ENCODE measurements at places on chromosomes 5 and 9.

GRCh38 chr5:126961702-126962101 lies 68.7 kb downstream of the MARCHF3 start:
- DNase-seq, result no peak

DNA sequence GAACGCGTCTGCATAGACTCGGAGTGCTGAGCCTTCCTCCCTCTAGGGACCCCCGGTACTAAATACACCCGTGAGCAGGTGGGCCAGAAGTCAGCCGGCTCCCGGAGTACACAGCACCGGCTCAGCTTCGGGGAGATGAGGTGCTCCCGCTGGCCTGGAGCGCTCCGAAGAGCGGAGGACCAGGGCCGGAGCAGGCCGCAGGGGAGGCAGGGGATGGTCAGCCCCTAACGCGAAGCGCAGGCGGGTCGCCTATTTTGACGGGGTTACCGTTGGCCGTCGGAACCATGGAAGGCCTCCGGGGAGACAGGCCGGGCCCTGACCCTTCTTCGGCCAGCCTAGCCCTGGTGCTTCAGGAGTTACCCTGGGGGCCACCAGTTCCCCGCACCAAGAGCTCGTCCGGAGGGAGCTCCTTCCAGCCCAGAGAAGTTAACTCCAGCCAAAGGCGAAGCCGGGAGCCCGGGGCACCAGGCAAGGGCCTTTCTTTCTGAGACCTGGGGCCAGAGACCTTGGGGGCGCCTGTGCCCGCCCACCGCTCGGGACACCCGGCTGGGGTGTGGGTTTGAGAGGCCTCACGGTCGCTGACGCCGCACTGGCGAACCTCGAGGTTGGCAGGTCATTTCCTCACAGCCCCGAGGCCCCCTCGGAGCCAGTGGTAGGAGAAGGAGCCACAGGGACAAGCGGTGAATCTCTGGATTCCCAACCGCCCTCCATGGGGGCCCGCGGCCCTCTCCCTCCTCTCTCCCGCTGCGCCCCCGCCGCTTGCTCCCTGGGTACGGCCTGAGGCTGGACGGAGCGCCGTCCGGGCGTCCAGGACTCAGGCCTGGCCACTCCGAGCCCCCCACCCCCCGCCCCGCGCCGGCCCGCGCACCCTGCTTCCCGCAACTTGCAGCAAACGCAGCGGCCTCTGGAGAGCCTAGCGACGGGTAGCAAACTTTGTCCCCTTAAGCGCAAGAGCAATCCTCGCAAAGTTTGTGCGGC lies 3.4 kb upstream of the IRX4 start:
- no peak for DNase-seq

DNA sequence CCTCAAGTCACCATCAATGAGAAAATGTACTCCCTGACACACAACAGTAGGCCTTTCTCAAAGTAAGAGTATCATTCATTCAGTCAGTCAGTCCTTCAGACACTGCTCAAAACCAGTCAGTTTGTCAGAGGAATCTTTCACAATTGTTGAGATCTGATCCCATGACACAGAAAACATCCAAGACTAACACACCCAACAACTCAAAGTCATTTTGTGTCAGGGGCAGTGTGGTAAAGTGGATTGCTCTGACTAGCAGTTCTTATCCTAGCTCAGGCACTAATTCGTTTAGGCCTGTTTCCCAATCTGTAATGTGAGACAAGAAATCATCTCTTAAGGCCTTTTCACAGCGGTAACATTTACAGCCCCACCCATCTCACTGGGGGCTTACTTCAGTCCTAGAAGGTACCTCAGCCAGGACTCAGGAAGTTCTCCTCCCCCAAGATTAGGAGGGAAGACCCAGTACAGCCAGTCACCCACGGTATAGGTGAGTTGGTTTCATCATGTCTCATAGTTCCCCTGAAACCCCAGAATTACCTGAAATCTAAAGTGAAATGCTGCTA lies 31.9 kb downstream of the SH3TC2 start:
- DNase-seq, result no peak

DNA sequence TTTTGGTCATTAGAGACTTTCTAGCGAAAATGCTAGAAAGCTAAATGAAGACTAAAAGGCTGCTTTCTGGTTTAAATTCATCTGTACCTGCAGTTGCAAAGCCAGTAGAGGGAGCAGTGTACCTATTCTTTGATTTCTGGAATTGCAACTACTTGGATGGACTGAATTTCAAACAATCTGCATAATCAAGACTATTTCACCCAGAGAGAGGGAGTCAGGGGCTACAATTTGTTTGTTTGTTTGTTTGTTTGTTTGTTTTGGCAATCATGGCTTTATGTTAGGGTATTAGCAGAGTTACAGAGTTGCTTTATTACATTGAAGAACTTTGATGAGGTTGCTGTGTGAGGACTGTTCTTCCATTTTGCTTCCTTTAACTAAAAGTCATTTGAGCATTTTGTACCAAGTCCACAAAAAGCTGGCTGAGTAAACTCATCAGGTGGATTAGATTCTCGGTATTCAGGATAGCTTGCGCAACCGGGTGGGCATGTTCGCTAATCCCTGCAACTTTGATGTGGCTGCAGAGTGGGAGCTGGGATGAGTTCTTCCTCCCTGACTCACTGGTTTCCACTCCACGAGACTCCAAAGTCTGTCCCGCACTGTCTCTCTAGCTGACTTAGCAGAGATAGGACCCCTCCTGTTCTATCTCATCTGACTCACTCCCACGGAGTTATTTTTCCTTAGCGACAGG lies 80.0 kb upstream of the TUT7 start:
- DNase-seq, result no peak

- no peak for DNase-seq
Observed at GRCh38 chr5:76456258-76456657, 53.2 kb downstream of the IQGAP2 start.

DNA sequence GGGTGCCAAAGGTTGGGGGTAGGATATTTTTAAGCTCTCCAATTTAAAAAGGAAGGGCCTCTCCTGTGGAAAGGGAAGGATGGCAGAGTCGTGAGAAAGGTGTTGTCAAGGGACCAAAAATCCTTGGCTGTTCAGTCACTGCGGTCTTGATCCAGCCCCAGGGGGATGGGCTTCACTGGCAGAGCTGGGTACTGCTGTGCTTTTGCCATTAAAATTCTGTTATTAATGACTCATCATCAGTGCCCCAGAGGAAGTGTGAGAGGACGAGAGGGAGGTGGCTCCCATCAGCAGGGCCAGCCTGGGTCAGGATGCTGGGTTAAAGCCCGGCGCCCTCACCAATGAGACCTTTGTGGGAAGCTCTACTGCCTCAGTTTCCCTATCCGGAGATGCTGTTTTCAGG lies 16.7 kb downstream of the PCDH12 start:
- DNase-seq, result no peak

- no peak for DNase-seq
Observed at GRCh38 chr9:39587844-39588499, 232.5 kb downstream of the SPATA31A1 start.

GRCh38 chr9:114259798-114260523 lies 62.9 kb upstream of the ORM1 start:
- DNase-seq, result no peak

DNA sequence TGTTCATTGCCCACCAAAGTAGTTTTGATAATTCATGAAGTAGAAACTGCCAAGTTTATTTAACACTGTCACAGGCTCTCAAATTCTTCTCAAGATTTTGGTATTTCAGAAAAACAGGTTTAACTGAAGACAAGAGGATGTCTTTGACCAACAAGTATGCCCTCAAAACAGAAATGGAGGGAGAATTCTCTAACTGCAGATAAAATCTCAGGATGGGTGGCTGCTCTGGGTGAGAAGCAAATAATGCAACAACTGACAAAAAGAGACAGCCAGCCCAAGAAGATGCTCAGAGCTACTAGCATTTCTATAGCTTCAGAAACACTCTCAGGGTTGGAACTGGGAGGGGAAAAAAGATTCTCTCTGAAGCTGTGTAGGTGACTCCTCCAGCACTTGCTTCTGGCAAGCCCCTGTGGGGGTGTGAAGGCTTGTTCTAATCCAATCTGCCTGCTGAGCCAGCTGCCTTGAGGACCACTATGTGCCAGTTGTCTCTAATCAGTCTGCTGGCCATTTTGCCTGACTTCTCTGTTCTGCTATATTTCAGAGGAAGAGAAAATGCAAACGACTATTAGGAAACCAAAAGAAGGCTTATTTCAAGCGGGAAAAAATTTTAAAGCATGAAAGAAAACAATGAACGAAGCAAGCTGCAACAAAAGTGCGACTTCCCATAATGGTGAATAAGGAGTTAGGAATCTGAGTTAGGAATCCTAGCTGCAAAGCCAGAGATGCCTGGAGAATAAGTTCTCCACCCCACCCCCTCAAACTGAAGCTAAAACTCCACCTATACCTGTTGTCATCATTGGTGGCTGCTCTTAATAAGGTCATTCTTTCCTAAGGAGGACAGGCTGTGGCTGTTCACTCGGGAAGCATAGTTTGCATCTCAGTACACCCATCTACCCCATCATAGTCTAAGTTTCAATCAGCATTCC lies 147.5 kb downstream of the GNAQ start:
- DNase-seq, result no peak

GRCh38 chr9:130040984-130041647 lies 1.9 kb downstream of the FNBP1 start:
- DNase-seq, result no peak

GRCh38 chr5:172266071-172266675 lies 17.4 kb downstream of the UBTD2 start:
- DNase-seq, result no peak

GRCh38 chr9:116172216-116172615 lies 18.6 kb downstream of the PAPPA start:
- DNase-seq, result no peak

- no peak for DNase-seq
Observed at GRCh38 chr9:37311938-37312708, 110.4 kb upstream of the GRHPR start.

GRCh38 chr9:89107406-89107805 lies 71.2 kb downstream of the SHC3 start:
- no peak for DNase-seq

DNA sequence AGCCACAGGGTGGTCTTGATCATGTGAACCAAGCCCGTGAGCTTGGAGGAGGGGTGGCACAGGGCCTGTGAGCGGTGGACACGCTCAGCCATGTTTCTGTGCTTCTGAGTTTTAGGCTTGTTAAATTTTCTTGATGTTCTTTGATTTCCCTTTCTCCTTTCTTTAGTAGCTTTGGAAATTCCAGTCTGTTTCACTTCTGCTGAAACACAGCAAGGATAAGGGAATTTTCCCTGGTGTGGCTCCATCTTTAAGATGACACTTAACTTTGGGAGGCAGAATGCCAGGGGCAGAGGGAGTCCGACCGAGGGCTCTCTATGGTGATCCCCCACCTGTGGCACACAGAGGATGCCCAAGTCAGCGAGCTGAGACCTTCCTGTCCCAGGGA lies 29.7 kb upstream of the BASP1 start:
- DNase-seq, result no peak

DNA sequence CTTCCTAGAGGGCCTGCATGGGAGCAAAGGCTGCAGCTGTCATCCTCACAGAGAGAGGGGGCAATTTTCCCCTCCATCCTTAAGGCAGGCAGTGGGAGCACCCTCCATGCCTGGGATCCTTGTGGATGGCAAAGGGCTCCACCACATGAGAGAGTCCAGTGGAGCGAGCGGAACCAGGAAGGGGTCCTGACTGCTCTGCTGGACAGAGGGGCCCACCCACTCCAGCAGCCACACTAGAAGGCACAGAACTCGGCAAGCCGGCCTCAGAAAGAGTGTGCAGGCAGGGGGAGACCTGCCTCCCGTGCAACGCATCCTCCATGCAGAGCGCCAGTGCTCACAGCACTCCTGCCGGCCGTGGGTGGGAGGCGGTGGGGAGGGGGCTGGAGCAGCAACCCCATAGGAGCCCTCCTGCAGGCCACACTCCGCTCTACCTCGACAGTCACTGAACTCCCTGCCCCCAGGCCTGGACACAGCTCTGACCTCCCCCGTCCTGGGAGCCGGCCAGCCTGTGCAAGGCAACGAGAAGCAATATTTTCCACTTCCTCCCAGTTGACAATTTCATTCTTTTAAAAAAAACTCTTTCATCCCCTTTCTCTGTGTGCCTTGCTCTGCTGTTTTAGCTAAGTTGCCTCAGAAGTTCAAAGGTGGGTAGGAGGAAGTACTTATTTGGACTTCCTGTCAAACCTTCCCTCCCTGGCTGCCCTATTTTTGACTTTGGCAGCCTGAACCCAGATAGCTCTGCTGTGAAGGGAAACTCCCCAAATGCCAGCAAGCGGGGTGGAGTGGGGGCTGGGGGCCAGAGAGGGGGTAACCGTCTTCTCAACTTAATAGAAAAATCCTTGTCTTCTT lies 5.3 kb upstream of the LCP2 start:
- DNase-seq, result no peak

GRCh38 chr9:135574943-135575342 lies 13.4 kb downstream of the PAEP start:
- no peak for DNase-seq

DNA sequence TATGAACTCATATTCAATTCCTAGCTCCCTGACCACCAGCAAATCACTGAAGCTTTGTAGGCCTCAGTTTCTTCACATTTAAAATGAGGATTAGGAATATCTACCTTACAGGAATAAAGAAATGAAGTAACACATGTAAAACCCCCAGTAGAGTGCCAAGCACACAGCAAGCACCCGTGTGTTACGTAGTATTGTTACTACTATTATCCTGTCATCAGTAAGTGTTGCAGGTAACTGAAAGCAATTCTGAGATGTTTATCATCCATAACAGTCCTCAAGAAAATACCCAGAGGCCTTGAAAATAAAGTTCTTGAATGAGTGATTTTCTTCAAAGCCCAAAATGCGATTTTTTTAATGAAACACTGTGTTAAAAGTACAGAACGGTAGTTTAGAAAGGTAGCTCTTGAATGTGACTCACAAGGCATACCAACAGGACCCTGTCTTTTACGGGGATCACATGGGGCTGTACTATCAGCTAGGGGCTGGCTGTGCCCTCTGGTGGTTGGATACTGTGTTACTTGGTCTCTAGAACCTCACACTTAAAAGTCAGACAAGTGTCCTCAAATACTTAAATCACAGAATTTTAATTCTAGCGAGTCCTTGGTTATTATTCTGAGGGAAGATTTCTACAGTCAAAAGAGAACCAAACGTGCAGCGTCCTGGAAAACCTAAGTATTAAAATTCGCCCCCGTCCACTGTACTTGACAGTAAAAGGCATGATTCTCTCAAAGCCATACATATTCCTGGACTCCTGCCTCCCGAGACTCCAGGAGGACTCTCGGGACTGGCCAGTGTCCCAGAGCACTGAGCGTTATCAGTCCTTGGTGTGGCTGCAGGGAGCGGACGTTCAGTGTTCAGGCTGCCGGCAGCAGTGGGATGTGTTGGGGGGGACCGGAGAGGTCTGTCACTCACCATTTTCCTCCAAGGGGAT lies 725 bp downstream of the NDUFB6 start:
- peak; percentile 41 for DNase-seq

DNA sequence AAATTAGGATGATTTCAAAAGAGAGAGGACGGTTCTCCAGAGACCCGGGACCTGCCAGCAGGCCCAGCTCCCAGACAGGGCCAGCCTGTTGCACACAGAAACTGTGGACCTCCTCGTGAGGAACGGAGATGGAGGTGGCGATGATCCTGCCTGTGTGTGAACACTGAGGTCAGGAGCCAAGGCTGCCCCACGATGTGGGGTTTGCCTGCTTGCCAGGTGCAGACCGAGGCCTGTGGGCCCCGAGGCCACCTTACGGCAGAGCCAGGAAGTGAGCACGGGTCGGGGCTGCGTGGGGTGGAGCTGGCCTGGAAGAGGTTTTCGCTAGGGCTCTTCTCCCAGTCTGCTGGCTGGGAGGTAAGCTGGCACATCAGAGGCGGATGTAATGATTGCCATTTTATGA lies 4.3 kb downstream of the FAM163B start:
- DNase-seq, result no peak
